ENCODE measurements at places on chromosomes 7 and 10.
A peak's percentile ranks its signal among the peaks of the same experiment; 100 is the strongest.

DNA sequence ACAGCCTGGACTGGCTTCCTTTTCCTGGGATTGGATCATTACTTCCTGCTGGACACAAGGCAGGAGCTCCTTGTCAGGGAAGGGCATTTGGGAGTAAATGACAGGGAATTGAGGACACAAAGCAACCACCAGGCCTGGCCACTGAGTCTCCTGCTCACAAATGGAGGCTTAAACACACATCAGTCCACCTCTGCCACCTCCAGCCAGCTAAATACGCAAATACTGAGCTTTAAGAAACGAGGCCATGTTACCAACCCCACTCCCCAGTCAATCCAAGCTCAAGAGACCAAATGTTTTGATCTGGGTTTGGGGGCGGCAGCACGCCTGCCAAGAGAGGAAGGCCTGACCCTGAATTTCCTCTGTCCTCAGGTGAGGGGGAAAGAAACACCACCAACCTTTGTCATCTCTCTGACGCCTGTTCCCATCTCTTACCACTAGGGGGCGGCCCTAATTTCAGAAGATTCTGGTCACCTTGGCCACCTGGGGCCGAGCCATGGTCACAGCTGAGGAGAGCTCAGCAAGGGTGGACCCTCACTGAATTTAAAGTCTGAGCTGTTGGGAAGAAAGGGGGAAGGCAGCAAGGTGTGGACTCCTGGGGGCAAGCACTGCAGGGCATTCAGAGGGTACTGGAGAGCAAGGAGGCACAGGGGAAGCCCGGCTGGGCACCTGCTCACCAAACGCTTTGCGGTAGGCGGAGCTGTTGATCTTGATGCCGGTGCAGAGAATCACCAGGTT, 16.5 kb downstream of the AIFM2 start:
- DNase-seq: no peak

- DNase-seq: no peak
Observed at GRCh38 chr10:35251373-35252100, 84.8 kb upstream of the CCNY start.

- DNase-seq: no peak
Observed at GRCh38 chr10:33087922-33088321, 129.9 kb upstream of the ITGB1 start.

GRCh38 chr7:7565746-7566650, 686 bp upstream of the MIOS start:
- DNase-seq: peak; percentile 58

GRCh38 chr10:113291413-113291812, 261.4 kb upstream of the HABP2 start:
- DNase-seq: no peak

GRCh38 chr7:20896996-20897395, 110.3 kb upstream of the SP8 start:
- DNase-seq: no peak

GRCh38 chr7:112594397-112594796, 113.6 kb downstream of the LSMEM1 start:
- DNase-seq: no peak

- no peak for DNase-seq
Observed at GRCh38 chr10:54203401-54203800, 597.6 kb downstream of the PCDH15 start.

Measured in mucosa of descending colon (tissue), 3 donors.